ENCODE measurements at places on chromosomes 4 and X.

DNA sequence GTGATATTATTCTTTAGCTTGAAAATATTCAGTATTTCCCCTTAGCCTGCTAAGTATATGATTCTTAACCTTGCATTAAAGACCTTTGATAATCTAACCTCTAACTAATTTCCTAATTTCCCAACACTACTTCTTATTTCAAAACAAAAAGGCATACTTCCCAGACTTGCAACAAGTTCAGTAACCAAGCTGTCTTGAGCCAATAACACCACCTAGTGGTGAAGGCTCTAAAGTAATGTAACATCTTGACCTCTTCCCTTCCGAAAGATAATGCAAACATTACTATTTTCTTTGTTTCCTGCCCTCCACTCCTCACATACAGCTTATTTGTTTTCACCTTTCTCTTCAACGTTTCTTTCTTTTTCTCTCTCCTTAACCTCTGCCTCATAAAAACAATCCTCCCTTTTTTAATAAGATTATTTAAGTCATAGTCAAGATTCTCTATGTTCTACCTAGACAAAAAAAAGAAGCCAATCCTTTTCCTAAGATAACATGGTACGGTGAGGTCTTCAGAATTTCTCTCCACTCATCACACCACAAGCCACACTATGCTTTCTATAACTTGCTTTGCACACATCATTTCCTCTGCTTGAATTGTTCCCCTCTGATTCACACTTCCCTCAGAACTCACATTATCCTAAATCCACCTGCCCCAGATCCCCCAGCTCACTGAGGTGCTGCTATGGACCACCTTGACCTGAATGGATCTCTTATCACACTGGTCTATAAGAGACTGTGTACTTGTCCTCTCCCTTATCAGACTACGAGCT, 3.5 kb downstream of the FAT1 start:
- peak; percentile 75 for DNase-seq

GRCh38 chrX:115988825-115989224, 181.7 kb upstream of the AGTR2 start:
- DNase-seq = peak; percentile 14

GRCh38 chr4:118981171-118981838, 92.7 kb downstream of the SYNPO2 start:
- DNase-seq = peak; percentile 47

- DNase-seq = no peak
Measured at GRCh38 chr4:54066718-54067129, 2.3 kb upstream of the CHIC2 start.

DNA sequence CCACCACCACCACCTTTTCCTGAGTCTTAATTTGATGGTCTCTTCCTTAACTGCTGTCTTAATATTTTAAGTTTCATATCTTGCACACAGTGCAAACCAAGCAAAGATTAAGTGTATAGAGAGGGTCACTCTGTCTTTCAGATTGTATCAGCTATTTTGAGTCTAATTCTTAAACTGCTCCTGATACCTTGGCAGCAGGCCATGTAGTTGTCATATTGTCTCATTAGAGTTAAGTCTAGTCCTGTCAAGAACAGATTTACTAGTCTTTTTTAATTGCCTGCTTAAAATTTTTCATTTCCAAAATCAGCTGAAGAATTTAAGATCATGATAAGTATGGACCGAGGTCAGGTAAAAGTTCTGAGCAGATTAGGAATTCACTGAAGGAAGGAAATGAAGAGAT, 51.5 kb downstream of the FHIP1A start:
- DNase-seq = no peak

GRCh38 chrX:13965531-13965930, 64.2 kb downstream of the GEMIN8 start:
- DNase-seq = no peak

DNA sequence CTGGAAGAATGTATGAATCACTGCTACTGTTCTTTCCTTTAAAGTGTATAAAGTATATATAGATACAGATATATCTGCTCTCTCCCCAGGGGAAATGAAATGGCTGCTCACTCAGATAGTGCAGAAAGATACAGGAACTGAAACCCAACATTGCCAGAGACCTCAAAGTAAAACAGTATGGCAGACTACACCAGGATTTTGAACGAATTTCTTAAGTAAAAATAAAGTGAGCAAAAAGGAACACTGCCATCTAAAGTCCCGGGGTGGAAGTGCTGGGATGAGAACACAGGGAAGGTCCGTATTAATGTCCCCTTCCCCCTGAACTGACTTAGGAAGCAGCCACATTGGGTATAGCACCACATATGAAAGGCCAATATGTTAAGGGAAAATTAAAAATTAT, 93.4 kb downstream of the TMA16 start:
- peak; percentile 1 for DNase-seq

DNA sequence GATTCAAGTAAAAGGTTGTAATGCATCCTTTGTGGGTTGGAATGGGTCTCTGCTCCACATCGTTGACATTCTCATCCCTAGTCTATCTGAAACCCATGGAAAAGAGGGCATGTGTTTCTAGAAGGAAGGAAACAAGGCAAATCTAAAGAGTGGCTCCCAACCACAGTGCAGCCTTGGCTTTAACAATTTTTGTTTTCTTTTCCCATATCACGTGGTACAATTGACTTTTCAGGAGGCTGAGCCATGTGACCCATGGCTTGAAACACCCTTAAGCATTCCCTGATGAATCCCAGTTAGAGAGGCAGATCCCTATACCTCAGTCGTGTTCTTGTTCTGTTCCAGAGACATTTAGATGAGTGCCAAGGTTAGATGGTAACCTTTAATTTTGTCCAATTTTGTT, 12.8 kb downstream of the DCUN1D4 start:
- no peak for DNase-seq

DNA sequence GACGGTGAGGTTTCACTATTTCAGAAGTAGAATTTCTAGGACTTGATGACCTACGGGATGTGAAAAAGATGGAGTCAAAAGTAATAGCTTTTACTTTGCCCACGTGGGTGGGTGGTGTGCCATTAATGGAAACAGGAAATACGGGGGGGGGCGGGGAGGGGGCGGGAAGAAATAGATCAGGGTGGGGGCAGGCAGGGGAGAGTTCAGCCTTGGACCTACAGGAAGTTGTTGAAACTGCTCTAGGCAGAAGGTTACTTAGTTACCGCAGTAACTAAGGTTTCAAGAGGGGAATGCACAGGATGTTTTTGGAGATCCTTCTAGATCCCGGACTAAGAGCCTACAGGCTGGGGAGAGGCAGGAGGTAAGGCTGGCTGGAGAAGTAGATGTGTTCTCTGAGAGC, 3.6 kb upstream of the FHL1 start:
- DNase-seq = no peak

DNA sequence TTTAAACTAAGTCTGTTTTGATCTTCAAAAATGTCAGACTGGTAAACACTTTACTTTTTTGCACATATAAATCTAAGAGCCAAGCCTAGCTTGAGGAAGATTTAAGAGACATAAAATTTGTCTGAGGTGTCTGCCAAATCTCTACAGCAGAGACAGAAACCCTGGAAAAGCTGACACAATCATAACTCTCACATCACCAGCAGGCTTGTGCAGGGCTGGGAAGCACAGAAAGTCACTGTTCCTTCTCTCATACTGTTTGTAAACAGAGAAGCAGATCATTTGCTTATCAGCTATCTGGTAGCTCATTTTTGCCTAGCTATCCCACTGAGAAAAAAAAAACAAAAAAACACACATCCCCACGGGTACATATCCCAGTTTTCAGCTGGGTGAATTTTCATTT, 7.0 kb downstream of the ENOX2 start:
- DNase-seq = peak; percentile 31

DNA sequence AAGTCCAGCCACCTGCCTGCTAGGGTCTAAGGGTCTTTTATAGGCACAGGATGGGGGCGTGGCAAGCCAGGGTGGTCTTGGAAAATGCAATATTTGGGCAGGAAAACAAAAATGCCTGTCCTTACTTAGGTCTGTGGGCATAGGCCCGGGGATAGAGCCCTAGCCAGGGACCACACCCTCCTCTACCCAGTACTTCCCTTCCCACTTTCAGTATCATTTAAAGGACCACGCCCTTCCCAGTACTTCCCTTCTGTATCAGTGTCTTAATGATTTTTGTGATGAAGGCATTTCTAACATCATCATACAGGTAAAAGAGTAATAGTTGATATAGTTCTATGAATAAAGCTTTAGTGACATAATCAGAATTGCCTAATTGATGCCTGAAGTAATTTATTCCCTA, 11.4 kb downstream of the BANK1 start:
- no peak for DNase-seq

DNA sequence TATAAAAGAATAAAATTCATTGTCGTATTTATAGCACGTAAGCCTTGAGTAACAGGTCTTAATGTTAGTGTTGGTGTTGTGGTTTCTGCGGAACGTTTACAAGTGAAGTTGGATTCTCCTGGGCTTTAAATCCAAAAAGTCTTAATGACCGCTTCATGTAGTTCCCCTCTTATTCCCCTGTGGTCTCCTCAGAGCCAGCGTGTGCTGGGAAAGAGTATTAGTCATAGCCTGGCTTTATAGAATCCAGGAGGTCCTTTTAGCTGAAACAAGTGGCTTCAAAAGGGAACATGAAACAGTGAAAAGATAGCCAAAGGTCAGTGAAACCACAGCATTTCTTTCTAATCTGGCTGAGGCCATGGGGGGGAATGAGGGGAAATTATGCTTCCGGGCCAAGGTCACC, 79.1 kb downstream of the CLCN4 start:
- peak; percentile 70 for DNase-seq

- DNase-seq = no peak
Measured at GRCh38 chrX:140724736-140725135, 15.2 kb downstream of the LINC00632 start.

DNA sequence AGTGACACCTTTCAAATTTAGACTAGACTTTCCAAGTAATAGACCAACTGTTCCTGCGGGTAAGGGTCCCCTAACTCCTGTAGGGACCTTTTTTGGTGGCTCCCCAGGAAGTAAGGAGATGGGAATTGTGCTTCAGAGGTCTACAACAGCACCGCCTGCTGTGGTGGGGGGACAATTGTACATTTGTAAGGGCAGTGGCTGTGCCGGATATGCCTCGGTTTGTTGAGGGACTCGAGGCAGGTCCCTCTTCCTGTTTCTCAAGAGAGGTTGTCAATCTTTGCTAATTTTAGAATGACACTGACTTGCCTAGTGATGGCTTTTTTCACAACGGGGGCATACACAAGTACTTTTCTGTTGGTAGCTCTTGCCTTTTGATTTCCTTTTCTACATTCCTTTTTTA, 15.5 kb upstream of the HSD17B11 start:
- DNase-seq = no peak

- DNase-seq = no peak
Measured at GRCh38 chr4:140952717-140953116, 180.6 kb downstream of the RNF150 start.

GRCh38 chr4:86450861-86451260, 91.0 kb upstream of the MAPK10 start:
- no peak for DNase-seq

GRCh38 chr4:165384598-165384997, 5.8 kb downstream of the CPE start:
- DNase-seq = peak; percentile 75

- DNase-seq = no peak
Measured at GRCh38 chrX:37686369-37686995, 891 bp downstream of the XK start.

DNA sequence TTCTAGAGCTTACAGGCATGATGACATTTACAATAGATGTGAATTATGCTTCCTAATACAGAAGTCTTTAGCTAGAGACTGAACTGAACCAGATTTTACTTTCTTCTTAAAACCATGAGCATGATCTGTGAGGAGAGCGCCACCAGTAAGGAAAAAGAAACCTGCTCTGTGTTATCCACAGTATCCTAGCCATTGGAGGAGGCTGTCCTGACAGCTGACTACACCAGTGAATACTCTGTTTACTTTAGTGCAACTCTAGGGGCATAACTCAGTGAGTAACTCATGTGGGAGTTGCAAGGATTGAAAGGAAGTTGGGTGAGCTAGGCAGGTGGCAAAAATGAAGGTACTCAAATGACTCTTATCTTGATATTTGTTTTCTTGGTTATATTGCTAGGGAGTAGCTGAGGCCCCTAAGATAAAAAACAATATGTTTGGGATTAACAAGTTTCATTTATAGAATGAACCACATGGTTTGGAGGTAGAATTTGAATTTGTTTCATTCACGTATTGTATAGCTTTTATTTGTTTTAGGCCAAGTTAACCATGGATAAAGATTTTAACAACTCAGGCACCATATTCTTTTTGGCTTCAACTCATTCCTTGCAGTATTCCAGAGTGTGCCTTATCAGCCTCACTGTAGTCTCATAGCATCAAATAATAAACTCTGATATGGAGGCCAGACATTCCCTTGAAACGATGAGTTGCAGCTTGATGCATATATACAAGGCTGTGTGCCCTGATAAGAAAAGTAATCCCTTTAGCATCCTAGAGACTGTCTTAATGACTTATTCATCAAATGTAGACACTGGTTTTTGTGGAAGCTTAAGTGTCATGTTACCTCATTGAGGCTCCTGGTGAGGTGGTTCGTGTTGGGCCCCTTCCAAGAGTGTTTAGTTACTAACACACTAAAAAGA, 2.5 kb downstream of the BMP3 start:
- DNase-seq = no peak

All from choroid plexus epithelial cell (primary cell).